ENCODE measurements at places on chromosomes 6 and 20.
A peak's percentile ranks its signal among the peaks of the same experiment; 100 is the strongest.

- no peak for DNase-seq
These were observed 3.9 kb downstream of the CDKAL1 start for GRCh38 chr6:20538131-20538662.

GRCh38 chr6:145250436-145250835, 484.9 kb downstream of the EPM2A start:
- DNase-seq, result no peak

- no peak for DNase-seq
These were observed 10.1 kb downstream of the NAA20 start for GRCh38 chr20:20027284-20027683.

GRCh38 chr6:131390322-131390721, 182.7 kb upstream of the ARG1 start:
- DNase-seq, result no peak

DNA sequence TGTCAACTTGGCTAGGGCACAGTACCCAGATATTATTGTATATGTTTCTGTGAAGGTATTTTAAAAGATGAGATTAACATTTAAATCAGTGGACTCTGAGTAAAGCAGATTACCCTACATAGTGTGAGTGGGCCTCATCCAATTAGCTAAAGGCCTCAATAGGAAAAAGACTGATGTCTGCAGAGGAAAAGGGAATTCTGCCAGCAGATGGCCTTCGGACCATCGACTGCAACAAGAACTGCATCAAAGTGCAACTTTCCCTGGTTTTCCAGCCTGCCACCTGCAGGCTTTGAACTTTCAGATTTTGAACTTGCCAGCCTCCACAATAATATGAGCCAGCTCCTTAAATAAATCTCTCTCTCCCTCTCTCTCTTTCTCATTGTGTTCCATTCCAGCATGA, 80.5 kb downstream of the IMPG1 start:
- DNase-seq, result no peak

DNA sequence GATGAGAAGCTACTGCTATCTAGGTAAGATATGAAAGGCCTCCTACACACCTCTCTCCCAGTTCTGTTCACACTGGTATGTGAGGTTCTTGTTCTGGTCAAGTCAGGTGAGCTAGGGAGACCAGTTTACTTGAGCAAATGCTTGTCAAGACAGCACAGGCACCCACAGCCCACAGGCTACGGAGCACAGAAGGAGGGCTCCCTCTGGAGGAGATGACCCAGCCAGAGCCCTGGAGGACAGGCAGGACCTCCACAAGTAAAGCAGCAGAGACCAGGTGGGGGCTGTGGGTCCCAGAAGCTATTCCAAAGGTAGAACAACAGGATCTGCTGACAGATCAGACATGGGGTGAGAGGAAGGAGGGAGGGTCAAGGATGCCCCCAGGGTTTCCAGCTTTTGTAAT, 13.2 kb downstream of the MMP24OS start:
- DNase-seq, result no peak

- DNase-seq, result no peak
These were observed 580.6 kb downstream of the TFAP2A start for GRCh38 chr6:9834233-9834632.

GRCh38 chr20:18380908-18381529, 85.8 kb downstream of the DZANK1 start:
- DNase-seq, result no peak

GRCh38 chr6:12420626-12421025, 130.5 kb downstream of the EDN1 start:
- DNase-seq, result no peak

GRCh38 chr20:64035066-64035932, 683 bp upstream of the C20orf204 start:
- DNase-seq, result peak; percentile 60

- no peak for DNase-seq
These were observed 97.2 kb downstream of the PTPRT start for GRCh38 chr20:43092386-43093088.

- DNase-seq, result no peak
These were observed 116.4 kb downstream of the AKAP7 start for GRCh38 chr6:131251590-131252199.

- no peak for DNase-seq
These were observed 26.4 kb upstream of the PXDC1 start for GRCh38 chr6:3777730-3778461.

- DNase-seq, result no peak
These were observed 46.8 kb upstream of the SH3BGRL2 start for GRCh38 chr6:79584332-79584731.

DNA sequence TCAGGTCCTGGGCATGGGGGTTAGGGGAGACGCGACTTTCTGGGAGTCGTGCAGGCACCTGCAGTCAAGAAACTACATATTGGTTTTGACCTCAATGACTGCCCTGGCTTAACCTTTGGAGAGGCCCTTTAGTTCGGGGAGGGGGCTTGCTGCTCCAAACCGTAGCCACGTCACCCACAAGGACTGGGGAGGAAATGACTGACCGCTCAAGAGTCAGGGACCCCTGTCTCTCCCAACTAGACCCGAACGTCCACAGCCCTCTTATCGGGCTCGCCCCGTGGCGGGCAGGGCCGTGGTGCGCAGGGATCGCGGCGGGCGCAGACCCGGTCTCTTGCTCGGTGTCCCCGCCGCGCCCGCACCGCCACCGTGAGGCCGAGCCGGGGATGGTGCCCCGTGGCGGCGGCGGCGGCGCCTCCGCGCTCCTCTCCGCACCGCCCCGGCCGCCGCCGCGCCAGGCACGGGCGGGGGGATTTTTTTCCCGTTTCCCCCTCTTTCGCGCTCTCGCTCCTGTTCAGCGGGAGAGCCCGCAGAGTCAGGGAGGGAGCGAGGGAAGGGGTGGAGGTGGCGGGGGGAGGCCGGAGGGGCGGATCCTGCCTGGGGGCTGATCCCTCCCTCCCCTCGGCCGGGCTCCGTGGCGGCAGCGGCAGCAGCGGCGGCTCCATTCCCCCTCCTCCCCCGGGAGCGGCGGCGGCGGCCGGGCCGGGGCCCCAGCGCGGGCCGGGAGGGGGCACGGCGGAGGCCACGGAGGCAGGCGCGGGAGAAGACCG, at the start of gene BRPF3:
BRPF3 (plus strand) TSS at position 632 of the 767 bp plus-strand sequence. CDS start 3,579 bp downstream, outside the sequence.
- peak; percentile 81 for DNase-seq

GRCh38 chr20:11045412-11046175, 371.8 kb upstream of the JAG1 start:
- no peak for DNase-seq

DNA sequence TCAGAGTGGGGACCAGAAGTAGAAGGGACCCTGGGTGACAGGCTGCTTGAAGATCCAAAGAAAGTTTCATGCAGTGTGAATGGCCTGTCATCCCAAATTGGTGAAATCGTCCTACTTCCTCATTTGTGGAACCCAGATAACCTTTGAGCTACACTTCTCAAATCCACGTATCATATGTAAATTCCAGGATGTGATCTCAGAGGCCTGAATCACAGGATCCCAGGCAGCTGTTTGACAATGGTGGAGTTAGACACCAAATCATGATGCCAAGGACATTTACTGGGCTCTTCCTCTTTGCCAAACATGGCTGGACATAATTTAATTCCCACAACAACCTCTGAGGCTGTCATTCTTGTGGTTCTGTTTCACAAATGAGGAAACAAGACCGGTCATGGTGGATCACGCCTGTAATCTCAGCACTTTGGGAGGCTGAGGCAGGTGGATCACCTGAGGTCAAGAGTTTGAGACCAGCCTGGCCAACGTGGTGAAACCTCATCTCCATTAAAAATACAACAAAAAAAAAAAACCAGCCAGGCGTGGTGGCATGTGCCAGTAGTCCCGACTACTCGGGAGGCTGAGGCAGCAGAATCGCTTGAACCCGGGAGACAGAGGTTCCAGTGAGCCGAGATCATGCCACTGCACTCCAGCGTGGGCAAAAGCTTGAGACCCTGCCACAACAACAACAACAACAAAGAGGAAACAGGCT, 39.9 kb upstream of the TTPAL start:
- no peak for DNase-seq

DNA sequence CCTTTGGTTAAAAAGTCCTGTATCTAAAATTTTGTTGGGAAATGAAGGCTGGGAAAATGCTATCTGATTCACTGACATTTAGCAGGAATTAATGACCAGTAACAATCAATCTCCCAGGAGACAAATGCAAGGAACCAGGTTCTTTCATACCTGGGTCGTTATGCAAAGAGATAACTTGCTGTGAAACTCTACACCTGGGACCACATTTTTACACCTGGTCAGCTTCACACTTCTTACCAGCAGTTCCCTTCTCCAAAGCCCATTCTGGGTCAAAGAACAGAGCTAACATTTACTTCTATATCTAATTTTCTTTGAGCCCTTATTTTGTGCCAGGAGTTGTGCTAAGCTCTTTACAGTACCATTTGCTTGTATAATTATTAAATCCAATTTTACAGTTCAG, 27.4 kb upstream of the STXBP5 start:
- DNase-seq, result no peak

DNA sequence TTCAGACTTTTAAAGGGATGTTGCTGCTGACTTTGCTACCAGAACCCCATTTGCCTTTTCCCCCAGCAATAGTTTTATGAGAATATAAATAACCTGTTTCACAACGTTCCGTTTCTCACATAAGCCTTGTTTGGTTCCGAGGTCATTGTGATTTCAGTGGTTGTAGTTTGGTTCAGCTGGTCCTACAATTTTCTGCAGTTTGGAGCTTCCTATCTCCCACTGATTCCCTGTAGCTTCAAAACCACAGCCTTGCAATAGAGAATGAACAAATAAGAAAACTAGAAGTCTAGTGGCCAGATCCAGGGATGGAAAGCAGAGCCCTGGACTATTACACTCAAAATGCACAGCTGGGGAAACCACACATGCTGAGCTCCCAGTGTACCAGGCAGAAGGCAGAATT, 24.1 kb upstream of the SH3BGRL2 start:
- DNase-seq, result no peak

DNA sequence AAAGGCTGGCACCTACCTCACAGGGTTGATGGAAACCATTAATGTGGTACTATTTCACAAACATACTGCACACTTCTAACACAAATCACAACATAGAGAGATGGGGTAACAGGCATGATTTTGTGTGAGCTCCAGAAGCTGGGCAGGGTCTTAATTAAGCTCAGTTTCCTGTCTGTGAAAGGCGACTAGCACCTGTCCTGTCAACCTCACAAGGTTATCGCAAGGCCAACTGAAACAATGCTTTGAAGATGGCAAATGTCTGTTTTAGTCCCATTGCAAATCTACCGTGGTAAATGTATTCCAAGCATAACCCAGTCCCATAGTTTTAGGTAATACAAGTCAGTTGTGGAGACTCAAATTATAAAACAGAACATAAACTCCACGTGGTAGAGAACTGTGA, 1.3 kb upstream of the PLEKHG1 start:
- DNase-seq, result no peak

GRCh38 chr6:117432273-117432672, 6.5 kb upstream of the ROS1 start:
- no peak for DNase-seq

GRCh38 chr6:91082311-91082832, 495.5 kb upstream of the MAP3K7 start:
- DNase-seq, result no peak

- DNase-seq, result no peak
These were observed 18.1 kb upstream of the OSER1 start for GRCh38 chr20:44228465-44229258.

DNA sequence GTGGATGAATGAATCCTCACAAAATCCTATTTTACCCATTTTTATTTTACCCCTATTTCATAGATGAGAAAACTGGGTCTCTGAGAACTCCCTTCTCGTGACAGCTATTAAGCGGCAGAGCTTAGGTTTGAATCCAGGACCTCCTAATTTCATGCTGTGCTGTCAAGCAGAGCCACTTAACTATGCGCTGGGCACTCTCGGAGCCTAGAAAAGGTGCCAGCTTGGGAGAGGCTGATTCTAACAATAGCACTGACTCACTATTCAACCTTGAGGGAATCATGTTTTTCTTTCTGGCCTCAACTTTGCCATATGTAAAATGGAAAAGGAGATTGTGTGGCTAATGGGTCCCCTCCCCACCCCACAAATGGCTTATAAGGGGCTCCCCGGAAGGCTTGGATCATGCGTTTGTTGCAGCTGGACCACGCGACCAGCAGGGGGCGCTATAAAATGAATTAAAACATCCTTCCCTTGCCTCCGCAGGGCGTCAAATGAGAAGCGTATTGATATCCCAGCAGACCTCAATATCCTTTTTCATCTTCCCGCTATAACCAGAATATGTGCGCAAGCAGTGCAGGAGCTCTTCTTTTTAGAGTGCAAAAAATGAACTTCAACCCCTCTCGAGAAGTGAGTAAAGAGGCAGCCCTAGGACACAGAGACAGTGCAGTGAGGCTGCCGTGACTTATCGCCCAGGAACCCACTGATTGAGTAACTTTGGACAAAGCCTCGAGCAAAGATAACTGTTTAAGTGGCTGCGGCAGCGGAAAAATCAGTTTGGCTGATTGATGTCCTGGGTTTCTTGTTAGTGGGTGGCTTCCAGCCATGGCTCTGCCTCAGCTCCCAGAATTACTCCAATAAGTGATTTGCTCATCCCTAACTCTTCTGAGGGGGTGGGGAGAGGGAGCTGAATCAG, 12.8 kb upstream of the PDYN start:
- peak; percentile 45 for DNase-seq

GRCh38 chr20:22799687-22800086, 215.3 kb upstream of the FOXA2 start:
- no peak for DNase-seq

GRCh38 chr6:121886223-121886830, 450.9 kb downstream of the GJA1 start:
- DNase-seq, result no peak

DNA sequence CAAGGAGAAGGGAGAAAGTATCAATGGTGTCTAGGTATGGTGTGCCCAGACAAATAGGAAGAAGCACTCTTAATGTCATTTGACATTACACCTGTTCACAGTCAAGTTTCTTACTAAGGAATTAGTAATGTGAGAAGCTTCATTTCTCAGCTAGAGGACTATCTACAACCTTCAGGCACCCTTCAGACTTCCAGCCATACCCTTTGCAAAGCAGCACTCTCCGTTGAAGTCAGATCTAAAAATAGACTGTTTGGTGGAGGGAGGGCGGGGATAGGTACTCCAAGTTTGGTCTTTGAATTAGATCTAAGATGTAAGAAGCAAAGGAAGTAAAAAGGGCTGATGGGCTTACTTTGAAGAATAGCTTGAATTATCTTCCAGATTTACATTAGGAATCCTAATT, 311.1 kb downstream of the SLC35F1 start:
- DNase-seq, result no peak

DNA sequence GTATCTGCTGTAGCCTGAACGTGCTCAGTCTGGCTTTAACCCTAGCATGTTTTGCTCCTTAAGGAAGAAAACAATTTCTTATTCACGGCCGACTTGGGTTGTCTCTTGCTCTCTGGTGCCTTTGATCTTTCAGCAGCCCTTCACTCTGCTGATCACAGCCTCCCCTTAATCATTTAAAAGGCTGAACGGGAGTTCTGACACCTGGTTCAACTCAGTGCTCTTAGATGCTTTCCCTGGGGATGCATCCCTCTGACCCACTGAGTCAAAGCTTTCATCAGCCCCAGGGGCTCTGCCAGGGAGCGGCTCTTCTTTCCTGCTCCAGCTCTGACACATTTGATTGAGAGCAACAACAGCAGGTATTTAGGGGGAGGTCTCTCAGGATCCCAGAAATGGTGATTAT, 79.0 kb upstream of the FYN start:
- no peak for DNase-seq

All from activated naive CD8-positive, alpha-beta T cell treated with anti-CD3 and anti-CD28 coated beads, Interleukin-2, amount 50 U/mL, for 24 hours (primary cell).